ENCODE measurements at places on chromosomes 4 and X.

GRCh38 chrX:135596495-135596894 is 76.0 kb downstream of the INTS6L start:
- DNase-seq = peak; percentile 23

DNA sequence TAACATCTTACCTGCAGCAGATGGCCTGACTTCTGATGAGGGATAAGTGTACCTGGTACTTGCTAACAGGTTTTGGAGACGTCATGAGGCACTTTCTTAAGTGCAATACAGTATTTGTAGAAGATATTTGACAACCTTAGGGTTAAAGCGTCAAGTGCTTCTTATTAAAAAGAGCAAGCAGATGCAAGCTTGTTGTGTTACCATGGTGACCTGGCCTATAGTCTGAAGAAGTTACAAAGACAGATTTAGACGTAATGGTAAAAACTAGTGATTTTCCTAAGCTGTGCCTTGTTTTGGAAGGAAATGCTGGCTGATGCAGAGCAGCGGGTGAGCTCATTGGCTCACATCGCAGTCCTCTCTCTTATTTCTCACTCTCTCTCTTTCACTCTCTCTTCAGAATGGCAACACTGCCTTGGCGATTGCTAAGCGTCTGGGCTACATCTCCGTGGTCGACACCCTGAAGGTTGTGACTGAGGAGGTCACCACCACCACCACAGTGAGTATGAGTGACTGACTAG is 243.6 kb downstream of the ANK2 start:
- DNase-seq = peak; percentile 58

DNA sequence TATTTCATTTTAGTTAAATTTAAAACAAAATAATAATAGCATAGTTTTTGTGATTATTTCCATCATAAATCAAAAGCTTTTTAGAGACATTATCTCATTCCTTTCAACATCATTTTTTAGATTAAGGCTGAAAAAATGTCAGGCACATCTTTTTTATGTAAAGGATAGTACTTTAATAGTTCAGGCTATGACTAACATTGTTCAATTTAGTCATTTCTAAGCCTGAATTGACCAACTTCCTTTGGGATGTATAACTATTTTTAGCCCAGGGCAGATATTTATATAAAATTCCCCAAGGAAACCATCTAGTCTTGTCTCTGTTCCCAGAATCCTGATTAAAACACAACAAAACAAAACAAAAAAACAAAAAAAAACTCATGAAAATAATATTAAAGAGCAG is 145.6 kb upstream of the PCDH18 start:
- DNase-seq = no peak

DNA sequence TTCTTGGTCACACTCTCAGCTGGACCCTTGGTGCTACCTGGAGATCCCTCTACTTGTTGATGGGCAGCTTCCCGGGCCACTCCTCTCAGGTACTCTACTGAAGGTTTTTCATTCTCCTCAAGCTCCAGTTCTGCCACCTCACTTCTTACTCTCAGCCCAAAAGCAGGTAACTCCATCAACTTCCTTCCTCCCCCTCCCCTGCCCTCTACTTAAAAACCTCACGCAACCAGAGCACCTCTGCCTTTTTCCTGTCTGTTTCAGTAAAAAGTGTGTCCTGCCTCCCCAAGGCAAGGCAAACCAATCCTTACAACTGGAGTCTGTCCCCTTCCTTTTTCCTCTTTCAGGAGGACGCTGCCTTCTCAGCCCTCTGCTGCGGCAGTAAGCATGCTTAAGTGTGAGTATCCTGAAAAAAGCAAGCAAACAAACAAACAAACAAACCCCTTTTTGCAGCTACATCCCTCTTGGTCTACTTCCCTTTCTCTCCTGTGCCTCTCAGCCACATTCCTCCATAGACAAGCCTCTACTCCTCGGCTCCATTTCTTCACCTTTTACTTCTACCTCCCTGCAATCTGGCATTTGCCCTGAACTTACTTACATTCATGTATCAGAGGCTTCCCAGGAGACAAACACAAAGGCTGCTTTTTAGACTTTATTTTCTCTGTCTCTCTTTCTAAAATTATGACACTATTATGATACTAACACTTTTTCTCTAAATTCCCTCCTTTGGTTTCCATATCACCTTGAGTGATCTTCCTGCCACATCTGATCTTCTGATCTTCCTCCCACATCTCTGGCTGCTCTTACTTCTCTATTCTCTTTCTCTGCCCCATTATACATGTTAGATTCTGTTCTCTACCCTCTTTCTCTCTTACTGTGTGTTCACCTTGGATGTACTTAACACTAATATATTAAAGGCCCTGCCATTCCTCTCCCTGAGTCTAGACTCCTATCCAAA is 5.4 kb downstream of the ALPK1 start:
- DNase-seq = no peak

- no peak for DNase-seq
Observed at GRCh38 chr4:37130465-37130864, 114.1 kb upstream of the NWD2 start.

DNA sequence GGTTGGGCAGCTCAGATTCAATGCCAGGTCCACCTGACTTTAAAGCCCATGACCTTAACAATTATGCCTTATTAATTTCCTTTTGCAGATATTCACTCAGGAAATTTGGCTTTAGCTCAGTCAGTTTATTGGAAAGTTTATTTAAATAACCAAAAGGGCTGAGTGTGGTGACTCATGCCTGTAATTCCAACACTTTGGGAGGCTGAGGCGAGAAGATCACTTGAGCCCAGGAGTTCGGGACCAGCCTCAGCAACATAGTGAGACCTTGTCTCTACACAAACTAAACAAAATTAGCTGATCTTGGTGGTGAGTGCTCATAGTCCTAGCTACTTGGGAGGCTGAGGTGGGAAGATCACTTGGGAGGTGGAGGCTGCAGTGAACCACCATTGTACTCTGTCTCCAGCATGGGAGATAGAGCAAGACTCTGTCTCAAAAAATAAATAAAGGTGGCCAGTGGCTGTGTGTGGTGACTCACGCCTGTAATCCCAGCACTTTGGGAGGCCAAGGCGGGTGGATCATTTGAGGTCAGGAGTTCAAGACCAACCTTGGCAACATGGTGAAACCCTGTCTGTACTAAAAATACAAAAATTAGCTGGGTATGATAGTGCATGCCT is 43.3 kb downstream of the RHOH start:
- no peak for DNase-seq

GRCh38 chrX:122475306-122475705 is 708.8 kb upstream of the GRIA3 start:
- DNase-seq = no peak

DNA sequence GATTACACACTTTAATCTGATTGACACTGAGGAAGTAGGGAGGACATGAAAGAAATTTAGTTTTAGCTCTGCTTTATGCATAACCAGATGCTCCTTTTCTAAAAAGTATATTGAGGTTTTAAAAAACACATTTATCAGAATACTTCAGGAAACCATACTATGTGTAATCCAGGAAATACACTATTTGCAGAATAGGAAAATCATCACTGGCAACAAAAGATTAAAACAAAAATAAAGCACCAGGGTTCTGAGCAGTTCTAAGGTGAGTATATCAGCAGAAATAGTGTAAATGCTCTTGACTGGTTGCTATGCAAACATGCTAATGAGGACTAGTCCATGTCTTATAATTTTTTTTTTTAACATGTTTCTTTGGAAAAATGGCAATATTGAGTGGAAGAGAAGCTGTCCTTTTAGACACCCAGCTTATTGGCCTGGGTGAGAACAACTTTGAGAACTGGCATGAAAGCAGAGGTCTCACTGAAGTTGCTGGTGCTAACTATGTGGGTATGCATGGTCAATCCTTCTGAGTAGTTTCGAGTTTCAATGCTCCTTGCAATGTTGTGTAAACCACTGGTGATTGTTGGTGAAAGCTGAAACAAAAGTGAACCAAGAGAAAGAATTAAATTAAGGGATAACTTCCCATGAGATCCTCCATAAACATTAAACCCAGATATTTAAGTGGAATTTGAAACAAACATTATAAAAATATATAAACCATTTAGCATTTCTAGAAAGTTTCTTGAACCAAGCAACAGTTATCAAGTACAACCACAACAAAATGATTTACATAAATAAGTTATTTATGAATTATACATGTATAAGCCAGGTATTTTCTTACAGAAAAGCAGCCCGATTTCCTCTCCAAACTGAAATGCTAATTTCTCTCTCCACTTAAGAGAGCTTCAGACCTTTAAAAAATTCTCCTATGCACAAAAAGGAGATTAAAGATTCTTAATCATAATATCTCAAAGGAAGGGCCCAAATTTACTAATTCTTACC is 20.4 kb upstream of the SCD5 start:
- DNase-seq = no peak
